Urothelium cell line (cell line): ENCODE measurements at places on chromosomes 16 and 17.

DNA sequence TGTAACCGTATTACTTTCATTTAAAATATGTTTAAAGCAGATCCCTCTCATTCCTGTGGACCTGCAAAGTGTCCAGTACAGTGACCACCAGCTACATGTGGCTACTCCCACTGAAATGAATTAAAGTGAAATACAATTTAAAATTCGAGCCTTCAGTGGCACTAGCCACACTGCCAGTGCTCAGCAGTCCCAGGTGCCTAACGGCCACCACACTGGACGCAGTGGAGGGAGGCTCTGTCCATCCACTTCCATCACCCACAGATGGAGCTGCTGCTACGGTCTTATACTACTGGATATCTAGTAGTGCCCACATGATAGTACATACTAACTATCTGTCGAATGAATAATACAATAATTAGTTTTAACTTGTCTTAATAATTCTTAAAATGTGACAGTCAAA lies 2.3 kb upstream of the CBX2 start:
- no peak for DNase-seq

GRCh38 chr17:73324160-73324475 lies 12.3 kb upstream of the CDC42EP4 start:
- no peak for DNase-seq

GRCh38 chr16:49657736-49658465 lies 198.0 kb downstream of the ZNF423 start:
- no peak for DNase-seq

DNA sequence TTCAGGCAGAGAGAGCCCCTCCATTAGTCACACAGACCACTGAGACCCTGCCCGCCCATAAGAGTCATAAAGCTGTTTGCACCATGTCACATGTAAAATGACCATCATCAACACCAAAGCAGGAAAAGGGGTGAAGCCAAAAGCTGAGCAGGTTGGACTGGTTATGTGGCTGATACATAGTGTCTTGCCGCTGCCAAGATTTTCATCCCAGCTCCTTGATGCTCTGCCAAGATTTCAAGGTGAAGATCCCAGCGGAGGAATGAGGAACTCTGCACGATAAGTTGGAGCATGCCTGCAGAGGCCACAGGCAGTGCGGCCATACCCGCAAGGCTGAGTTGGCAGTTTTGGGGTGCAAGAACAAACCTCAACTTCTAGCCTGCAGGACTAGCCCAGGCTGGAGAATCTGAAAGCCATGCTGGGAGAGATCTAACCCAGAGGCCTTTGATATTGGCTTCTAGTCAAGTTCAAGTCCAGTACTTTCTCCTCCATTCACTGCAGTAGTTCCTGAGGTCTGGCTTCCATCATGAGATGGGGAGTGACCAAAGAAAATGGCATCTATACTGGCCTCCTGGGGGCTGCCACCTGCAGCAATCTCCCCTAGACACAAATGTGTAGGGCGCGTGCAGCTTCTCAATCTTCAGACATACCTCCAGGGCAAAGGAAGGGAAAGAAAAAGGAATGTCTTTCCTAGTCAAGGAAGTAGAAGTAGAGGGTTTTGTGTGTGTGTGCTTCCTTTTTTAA lies 79.7 kb upstream of the NOL11 start:
- DNase-seq: no peak

- DNase-seq: no peak
Observed at GRCh38 chr16:26344240-26344776, 652.5 kb downstream of the HS3ST4 start.

DNA sequence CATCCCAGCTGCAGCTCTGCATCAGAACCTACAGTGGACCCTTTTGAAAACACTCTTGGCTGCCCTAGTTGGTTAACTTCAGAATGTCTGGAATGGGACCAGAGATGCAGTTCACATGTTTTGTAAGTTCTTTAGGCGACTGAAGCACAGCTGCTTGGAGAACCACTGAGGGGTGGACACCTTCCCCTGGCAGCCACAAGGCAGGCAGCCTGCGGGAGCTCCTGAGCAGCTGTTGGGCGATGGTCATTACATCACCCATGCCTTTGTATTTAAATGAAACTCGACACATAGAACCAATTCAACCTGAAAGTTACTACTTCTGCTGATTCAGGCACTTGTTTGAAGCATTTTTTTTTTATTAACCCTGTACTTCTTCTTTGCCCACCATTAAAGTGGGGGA lies 151.5 kb downstream of the LGALS9B start:
- no peak for DNase-seq

DNA sequence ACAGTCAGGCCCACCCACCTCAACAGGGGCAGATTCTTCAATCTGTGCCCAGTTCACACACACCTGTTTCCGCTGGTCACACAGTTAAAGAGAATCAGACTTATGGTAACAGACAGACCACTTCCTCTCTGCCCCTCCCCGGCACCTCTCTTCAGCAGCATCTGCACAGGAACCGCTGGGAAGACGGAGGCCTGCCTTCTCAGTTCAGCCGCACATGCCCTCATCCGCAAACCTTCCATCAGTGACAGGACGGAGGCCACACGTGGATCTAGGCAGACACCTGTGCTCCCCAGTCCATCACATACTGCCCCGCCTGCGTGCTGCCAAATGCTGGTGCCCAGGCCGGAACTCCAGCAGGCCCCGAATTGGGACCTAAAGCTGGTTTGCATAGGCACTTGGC lies 10.3 kb downstream of the PHB1 start:
- no peak for DNase-seq

GRCh38 chr16:27600381-27600780 lies 50.4 kb downstream of the KATNIP start:
- no peak for DNase-seq

- DNase-seq: no peak
Observed at GRCh38 chr16:56222474-56222997, 31.2 kb downstream of the GNAO1 start.

GRCh38 chr16:24758373-24758772 lies 28.9 kb downstream of the TNRC6A start:
- DNase-seq: no peak

- no peak for DNase-seq
Observed at GRCh38 chr16:79915761-79916160, 315.2 kb upstream of the MAF start.

DNA sequence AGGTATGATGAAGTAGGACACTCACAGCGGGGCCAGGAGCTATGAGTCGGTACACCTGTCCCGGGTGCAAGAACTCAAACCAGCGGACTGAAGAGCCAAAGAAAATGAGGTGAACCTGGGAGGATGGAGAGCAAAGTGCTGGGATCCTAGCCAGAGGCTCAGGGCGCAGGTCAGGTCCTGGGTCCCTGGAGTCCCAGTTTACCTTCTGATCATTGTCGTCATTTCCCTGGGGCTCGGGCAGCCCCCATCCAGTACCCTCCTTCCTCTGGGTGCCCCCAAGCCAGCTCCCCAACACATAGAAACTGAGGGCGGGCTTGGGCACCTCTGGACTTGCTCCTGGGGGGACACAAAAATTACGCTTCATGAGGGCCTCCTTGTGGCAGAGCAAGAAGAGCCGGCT lies 16.2 kb downstream of the CTC1 start:
- no peak for DNase-seq

DNA sequence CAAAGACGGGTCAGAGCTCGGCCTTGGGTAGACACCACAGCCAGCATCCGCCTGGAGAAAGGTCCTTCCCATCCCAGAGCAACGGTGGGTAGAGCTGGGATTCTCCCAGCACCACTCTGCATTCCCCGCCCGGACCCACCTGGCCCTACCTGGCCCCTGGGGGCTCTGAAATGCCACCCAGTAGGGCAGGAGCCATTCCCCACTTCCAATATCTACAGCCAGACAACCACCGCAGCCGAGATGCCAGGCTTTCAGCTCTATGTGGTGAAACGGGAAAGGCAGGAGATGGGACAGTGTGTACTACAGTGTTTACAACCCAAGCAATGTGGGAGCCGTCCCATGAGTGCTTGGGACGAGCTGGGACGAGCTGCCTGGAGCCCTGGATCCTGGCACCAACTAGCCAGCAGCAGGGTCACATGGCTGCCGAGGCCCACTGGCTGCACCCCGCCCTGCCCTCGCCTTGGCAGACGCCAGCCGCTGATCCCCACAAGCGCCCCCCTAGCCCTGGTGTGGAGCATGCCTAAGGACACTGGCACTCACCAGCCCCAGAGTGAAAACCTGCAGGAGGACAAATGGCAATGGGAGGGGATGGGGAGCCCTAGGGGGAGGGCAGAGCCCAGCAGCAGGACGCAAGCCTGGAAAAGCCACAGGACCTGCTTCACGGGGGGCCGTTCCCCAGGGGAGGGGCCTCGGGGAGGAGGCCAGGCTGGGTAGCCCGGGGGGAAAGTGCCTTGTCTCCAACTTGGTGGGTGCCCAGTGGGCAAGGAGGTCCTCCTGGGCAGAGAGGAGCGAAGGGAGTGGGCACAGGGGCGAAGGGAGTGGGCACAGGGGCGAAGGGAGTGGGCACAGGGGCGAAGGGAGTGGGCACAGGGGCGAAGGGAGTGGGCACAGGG lies 13.5 kb downstream of the TMC6 start:
- DNase-seq: no peak

DNA sequence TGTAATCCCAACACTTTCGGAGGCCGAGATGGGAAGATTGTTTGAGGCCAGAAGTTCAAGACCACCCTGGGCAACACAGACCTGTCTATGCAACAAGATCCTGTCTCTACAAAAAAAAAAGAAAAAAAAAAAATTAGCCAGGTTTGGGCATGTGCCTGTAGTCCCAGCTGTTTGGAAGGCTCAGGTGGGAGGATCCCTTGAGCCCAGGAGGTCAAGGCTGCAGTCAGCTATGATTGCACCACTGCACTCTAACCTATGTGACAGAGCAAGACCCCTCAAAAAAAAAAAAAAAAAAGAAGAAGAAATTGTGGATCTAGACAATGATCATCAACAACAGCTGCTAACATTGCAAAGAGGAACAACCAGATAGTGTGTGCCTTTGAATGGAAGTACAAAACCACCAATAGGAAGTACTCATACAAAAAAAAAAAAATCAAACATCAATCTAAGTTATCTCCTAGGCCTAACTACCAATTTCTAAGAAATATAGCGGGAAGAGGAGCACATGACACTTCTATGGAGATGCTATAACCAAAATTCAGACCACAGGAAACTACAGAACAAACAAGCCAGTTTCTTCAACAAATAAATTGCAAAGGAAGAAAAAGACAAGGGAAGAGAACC lies 258.7 kb downstream of the MRTFB start:
- no peak for DNase-seq

- DNase-seq: peak; percentile 81
Observed at GRCh38 chr16:67928561-67929364, 2.9 kb downstream of the CTRL start.

- DNase-seq: peak; percentile 55
Observed at GRCh38 chr16:7405166-7405565, 72.5 kb downstream of the RBFOX1 start.

DNA sequence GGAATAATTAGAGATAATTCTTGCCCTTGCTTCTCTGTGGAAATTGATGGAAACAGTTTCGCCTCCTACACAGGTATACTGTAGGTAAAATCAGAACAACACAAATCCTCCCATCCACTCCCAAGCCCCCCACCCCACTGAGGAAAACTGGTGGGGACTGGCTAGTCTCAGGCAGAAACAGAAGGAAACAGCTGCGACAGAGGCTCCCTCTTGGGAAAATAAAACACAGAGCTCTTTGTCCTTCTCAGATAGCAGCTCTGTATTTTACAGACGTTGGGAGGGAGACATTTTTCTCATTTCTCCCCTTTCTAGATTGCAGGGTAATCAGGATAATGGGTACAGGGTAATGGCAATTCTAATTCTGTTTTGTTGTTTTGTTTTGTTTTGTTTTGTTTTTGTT lies 1.1 kb downstream of the SLFN13 start:
- peak; percentile 23 for DNase-seq

DNA sequence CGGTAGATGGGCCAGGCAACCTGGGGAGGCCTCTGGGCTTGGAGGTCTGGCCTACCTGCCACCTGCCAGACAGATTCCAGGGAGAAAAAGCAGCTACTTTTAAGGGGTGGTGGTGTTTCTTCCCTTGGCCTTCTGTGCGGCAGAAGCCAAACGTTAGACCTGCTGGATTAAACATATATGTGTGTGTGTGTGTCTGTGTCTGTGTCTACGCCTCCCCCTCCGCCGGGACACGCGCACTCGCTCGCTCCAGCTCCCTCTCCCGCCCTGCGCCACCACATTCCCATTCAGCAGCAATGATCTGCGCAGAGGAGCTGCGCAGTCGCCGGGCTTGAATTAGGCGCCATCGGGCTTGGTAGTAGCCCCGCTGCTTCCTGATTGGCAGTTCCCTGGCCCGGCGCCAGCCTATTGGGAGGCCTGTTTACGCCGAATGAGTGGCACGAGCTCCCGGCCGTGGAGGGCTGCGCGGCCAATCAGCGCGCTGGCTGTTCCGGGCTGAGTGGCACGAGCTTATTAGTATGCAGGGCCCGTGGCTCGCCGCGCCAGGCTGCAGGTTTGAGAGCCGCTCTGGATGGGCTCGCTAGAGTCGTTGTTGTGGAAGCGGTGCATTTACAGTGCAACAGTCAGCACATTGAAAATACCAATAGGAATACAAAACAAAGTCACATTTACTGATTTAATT lies at the start of gene BAHCC1:
Gene BAHCC1 (plus strand): TSS at position 537 of the 679 bp plus-strand sequence. CDS start 4,283 bp downstream, outside the sequence.
- peak; percentile 99 for DNase-seq

DNA sequence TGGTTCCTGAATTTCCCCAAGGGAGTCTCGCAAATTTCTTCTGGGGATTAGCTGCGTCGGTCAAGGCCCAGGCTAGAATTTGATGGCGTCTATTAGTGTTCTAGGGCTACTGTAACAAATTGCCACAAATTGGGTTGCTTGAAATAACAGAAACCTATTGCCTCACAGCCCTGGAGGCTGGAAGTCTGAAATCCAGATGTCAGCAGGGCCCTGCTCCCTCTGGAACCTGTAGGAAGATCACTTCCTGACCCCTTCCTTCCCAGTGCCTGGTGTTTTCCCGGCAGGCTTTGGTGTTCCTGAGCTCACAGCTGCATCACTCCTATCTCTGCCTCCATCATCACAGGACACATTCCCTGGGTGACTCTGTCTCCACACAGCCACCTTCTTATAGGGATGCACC lies 24.4 kb downstream of the DHRS7C start:
- DNase-seq: no peak

GRCh38 chr16:3187798-3188674 lies at the start of gene OR1F1:
OR1F1 (plus strand) TSS chr16:3188204.
- peak; percentile 67 for DNase-seq

- peak; percentile 100 for DNase-seq
Observed at GRCh38 chr17:42566883-42567573, at the start of gene MLX. MLX (plus strand) TSS chr17:42567100; CDS start chr17:42567125, 25 bp downstream.

- DNase-seq: peak; percentile 94
Observed at GRCh38 chr16:14632693-14633569, at the start of gene BFAR. BFAR (plus strand) TSS chr16:14632951; CDS start chr16:14644347, 11,396 bp downstream.

DNA sequence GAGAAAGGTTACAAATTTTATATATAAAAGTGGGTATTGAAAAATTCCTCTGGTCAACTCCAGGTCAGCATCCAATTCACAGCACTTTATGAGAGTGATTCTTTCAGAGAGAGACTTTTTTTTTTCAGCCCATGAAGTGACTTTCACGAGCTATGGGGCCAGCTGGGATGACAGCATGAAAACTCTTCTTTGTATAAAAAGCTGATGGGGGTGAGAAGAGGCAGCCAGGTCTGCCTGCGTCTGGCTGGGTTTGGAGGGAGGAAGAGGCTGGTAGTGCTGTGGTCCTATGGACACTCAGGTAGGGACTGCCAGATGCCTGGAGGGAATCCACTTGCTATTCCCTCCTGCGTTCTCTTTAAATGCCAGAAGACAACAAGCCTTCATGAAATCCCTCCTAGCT lies 250.6 kb downstream of the UTP18 start:
- no peak for DNase-seq
